ENCODE measurements at places on chromosomes 1 and 21. TPM values are rescaled to one million over a fixed set of nuclear protein-coding genes. Genes with fewer than 3 reads are reported as not detected.
A peak's percentile ranks its signal among the peaks of the same experiment; 100 is the strongest.

The HTR1D gene
- 0.17 TPM for total RNA-seq

DNA sequence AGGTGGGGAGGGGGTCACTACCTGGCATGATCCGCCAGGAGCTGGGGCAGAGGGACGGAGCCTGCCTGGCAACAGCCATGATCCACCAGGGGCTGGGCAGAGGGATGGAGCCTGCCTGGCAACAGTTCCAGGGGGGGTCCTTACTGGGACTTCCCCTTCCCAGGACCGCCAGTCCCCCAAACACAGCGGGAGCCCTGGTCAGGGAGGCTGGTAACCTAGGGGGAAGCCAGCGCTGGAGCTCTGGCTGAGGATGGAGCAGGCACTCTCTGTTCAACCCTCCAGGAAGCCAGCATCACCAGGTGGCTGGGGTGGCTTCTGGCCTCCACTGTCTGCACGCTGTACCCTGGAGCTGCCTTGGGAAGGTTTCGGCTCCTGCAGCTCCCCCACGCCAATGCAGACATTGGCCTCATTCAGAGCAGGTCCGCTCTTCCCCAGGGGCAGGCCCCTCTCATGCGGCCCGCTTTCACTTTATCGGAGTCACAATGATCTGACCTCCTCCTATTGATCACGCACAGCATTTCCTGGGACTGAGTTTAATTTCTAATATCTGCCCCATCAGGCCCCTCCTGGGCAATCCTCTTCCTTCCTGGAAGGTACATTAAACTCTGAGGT, 68.4 kb upstream of the ABCG1 start:
- H3K4me1 ChIP-seq: no peaks in the 10 kb centered on the region
- H3K27ac ChIP-seq: no peak overlapping the region
- H3K27me3 ChIP-seq: peaks cover 7% of the 10 kb centered on the region
- DNase-seq: no peak
- no peaks in the 10 kb centered on the region for H3K36me3 ChIP-seq
- H3K4me3 ChIP-seq: no peak overlapping the region

The PEX19 gene
- total RNA-seq: 61.2 TPM

- H3K27me3 ChIP-seq: no peaks in the 10 kb centered on the region
- H3K36me3 ChIP-seq: no peaks in the 10 kb centered on the region
- DNase-seq: peak; percentile 6
- no peaks in the 10 kb centered on the region for H3K4me1 ChIP-seq
Observed at GRCh38 chr1:55420929-55421716, 206.0 kb upstream of the USP24 start.

The TOMM20 gene
- 309 TPM for total RNA-seq

All from MCF 10A (cell line).